ENCODE measurements at places on chromosomes 5 and 9. TPM values are rescaled to one million over a fixed set of nuclear protein-coding genes. Genes with fewer than 3 reads are reported as not detected.
A peak's percentile ranks its signal among the peaks of the same experiment; 100 is the strongest.

DNA sequence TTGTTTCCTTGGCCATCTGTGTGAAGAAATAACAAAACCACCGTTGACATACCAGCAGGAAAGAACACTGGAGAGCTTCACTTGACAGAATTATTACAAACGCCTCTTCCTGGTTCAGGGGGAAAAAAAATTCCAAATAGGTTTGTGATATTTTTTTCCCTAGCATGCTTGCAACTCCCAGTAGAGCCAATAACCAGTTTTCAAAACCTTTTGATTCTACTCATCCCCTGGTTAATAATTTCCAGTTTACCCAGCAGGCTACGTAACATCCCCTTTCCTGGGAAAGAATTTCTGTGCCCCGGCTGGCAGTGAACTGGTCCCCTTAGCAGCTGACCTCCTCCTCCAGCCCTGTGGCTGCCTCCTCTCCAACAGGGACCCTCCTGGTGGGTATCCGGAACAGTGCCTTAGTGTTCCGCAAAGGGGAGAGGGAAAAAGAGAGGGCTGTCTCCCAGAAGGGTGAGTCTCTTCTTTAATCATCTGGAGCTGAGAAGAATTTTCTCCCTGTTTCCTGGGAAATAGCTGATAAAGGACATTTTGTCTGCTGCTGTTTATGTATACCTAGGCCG, 72.8 kb upstream of the BOD1 start:
- H3K27ac ChIP-seq = no peak overlapping the region
- no peaks in the 10 kb centered on the region for H3K27me3 ChIP-seq
- no peaks in the 10 kb centered on the region for H3K4me1 ChIP-seq
- no peak for DNase-seq
- H3K36me3 ChIP-seq = peaks cover 8% of the 10 kb centered on the region

GRCh38 chr9:127463911-127464310, 12.6 kb downstream of the LRSAM1 start:
- H3K27ac ChIP-seq = no peak overlapping the region
- H3K4me3 ChIP-seq = no peak overlapping the region
- no peak for DNase-seq
- H3K36me3 ChIP-seq = peaks cover 33% of the 10 kb centered on the region
- H3K27me3 ChIP-seq = no peaks in the 10 kb centered on the region
- H3K4me1 ChIP-seq = no peaks in the 10 kb centered on the region

DNA sequence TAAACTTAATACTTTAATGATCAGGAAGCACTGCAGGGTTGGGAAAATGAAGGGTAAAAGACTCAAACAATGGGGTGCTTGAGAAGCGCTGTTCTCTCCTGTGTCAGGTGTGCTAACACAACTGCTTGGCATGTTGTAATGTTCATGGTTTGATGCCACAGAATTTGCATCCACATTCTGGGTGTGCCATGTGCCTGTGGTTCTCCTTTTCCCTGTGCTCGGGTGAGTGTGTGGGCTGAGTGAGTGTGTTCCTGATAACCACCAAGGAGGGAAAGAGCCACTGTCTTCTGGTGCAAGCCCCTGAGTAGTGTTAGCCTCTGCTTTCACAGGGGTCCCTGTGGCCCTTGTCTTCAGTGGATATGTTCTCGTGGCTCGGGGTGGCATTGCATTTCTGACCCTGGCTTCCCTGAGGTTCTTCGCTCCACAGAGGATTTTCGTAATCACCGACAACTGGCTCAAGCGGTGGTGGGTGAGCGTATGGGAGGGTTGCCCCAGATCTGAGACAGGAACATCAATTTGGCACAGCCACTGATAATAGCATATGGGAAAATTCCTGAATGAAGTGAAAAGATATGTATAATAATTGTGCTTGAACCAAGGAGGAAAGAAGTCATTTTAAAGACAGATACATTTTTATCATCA, 102.0 kb downstream of the MVB12B start:
- H3K4me3 ChIP-seq = no peak overlapping the region
- DNase-seq = no peak
- H3K27me3 ChIP-seq = no peaks in the 10 kb centered on the region
- H3K4me1 ChIP-seq = 0 out of 2 replicates have a peak, but pooled peaks cover 2% of the 10 kb centered on the region
- H3K36me3 ChIP-seq = no peaks in the 10 kb centered on the region
- no peak overlapping the region for H3K27ac ChIP-seq

- H3K27ac ChIP-seq = no peak overlapping the region
- H3K4me3 ChIP-seq = no peak overlapping the region
- H3K4me1 ChIP-seq = peaks cover 1% of the 10 kb centered on the region
- no peaks in the 10 kb centered on the region for H3K36me3 ChIP-seq
- H3K27me3 ChIP-seq = no peaks in the 10 kb centered on the region
Measured at GRCh38 chr9:136170006-136170901, 34.7 kb downstream of the LHX3 start.

DNA sequence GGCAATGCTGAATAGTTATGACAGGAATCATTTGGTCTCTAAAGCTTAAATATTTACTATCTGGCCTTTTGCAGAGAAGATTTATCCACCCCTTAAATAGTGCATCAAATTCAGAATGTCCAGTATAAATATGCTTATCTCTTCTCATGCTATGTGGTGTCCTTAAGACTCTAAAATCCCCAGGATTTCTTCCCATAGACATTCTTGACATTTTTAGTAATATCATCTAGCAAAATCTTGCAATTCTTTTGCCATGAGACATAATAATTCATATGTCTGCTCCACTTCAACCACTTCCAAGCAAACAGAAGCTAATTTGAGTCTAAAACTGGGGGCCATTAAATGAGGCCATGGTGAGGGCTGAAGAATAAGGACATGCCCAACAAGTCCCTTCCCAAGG, 1923.4 kb upstream of the CDH9 start:
- no peaks in the 10 kb centered on the region for H3K27me3 ChIP-seq
- no peak overlapping the region for H3K4me3 ChIP-seq
- H3K27ac ChIP-seq = no peak overlapping the region
- no peaks in the 10 kb centered on the region for H3K36me3 ChIP-seq

GRCh38 chr5:111762895-111763294, 5.9 kb upstream of the NREP start:
- no peak for DNase-seq
- H3K36me3 ChIP-seq = no peaks in the 10 kb centered on the region
- H3K4me3 ChIP-seq = no peak overlapping the region
- no peaks in the 10 kb centered on the region for H3K4me1 ChIP-seq

DNA sequence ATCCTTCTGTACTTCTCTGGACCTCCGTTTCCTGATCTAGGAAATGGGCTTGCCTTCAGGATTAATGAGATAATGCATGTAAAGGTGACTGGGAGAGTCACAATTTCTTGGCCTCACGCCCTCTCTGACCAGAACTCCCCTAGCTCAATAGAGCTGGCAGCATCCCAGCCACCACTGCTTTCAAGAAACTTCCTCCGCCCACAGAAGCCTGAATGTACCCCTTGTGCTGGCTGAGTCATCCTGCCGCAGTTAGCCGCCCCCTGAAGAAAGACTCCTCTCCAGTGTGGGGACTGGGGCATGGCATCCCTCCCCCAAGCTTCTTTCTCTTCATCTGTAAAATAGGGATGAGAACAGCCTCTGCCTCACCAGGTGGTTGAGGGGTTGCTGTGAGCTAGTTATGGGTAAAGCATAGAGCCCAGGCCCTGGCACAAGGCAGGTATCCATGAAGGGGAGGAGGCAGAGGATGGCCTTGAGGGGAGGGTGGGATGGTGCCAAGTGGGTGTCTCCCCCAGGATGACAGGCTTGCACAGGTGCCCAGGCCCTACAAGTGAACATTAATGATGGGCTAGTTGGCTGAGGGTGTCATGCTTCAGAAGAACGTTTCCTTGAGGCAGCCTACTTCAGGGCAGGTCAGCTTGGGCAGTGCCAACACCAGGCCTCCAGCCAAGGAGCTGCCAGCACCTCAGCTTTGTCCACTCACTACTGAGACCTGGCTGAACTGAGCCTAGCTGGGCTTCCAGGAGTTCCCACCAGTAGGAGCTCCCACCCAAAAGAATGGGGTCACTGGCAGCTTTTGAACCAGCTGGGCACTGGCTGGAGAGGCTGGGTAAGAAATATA, 3.4 kb downstream of the PDLIM4 start:
- no peaks in the 10 kb centered on the region for H3K36me3 ChIP-seq
- H3K4me1 ChIP-seq = no peaks in the 10 kb centered on the region
- no peak overlapping the region for H3K4me3 ChIP-seq
- no peak overlapping the region for H3K27ac ChIP-seq

- H3K36me3 ChIP-seq = no peaks in the 10 kb centered on the region
- peaks cover 4% of the 10 kb centered on the region for H3K4me1 ChIP-seq
- no peaks in the 10 kb centered on the region for H3K27me3 ChIP-seq
- H3K4me3 ChIP-seq = no peak overlapping the region
- H3K27ac ChIP-seq = no peak overlapping the region
Measured at GRCh38 chr5:91177085-91177484, 206.0 kb downstream of the ARRDC3 start.

GRCh38 chr5:141637123-141637766, 448 bp downstream of the RELL2 start:
- DNase-seq = no peak
- no peaks in the 10 kb centered on the region for H3K27me3 ChIP-seq
- peaks cover 4% of the 10 kb centered on the region for H3K4me1 ChIP-seq
- peaks cover 13% of the 10 kb centered on the region for H3K36me3 ChIP-seq

Gene GBGT1
- 9.3 TPM for total RNA-seq

DNA sequence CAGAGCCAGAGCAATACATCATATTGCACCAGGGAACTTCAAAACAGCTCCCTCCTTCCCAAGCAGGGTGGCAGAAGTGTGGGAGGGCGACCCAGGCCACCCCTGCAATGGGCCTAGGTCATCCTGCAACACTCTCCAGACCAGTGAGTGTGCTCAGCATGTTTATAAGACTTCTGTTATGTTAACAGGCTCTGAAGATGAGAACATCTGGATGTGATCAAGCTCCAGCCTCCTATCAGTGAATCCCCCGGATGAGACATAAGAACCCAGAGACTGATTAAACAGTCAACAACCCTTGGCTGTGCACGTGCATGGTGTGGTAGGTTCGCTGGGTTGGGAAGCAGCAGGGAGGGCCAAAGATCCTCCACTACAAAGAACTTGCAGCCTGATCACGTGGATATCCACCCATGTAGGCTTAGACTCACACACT, 63.3 kb downstream of the ABCA1 start:
- DNase-seq = no peak
- no peak overlapping the region for H3K27ac ChIP-seq
- H3K4me3 ChIP-seq = no peak overlapping the region
- H3K36me3 ChIP-seq = peaks cover 14% of the 10 kb centered on the region
- no peaks in the 10 kb centered on the region for H3K27me3 ChIP-seq

Gene ANKDD1B
- total RNA-seq = 0.44 TPM

- no peaks in the 10 kb centered on the region for H3K27me3 ChIP-seq
- H3K4me3 ChIP-seq = no peak overlapping the region
- no peak for DNase-seq
- H3K4me1 ChIP-seq = peaks cover 9% of the 10 kb centered on the region
- H3K27ac ChIP-seq = no peak overlapping the region
Measured at GRCh38 chr5:56837381-56837780, 22.0 kb downstream of the MAP3K1 start.

- peaks cover 11% of the 10 kb centered on the region for H3K36me3 ChIP-seq
- DNase-seq = peak; percentile 52
- H3K27ac ChIP-seq = no peak overlapping the region
- H3K27me3 ChIP-seq = no peaks in the 10 kb centered on the region
- peak overlapping the region; percentile 17 for H3K4me3 ChIP-seq
Measured at GRCh38 chr5:97162045-97162444, 19.6 kb upstream of the LIX1 start.

Gene FAM221B
- not detected for total RNA-seq

DNA sequence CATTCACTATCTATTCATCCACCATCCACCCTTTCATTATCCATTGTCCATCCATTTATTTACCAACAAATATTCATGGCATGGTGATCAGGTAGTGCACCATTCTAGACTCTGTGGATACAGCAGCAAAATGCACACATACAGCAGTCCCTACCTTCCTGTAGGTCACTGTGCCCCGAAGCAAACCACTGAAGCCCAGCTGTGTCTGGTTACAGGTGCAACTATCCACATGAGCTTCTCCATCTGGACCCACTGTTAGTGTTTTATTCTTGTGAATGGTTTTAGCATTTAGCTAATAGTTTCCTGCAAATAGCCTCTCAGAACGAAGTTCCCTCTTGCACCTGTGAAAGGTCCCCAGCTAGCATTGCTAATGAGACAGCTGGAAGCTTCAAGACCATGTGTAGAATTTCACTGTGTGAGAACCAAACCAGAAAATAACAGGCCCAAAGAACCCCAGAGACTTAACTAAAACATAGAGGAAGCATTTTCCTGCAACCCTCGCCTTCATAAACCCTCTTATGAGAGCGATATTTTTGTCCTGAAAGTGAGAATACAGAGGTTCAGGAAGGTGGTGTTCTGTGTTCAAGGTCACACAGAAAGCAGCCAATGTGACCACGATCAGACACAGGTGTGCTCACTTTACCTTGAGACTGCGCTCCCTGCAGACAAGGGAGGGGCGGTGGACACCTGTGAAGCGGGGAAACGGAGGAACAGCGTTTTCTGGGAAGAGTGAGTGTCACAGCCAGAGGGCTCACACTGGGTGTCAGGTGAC, 18.5 kb downstream of the PAEP start:
- H3K27me3 ChIP-seq = no peaks in the 10 kb centered on the region
- no peaks in the 10 kb centered on the region for H3K4me1 ChIP-seq
- DNase-seq = no peak
- no peak overlapping the region for H3K27ac ChIP-seq

GRCh38 chr9:70602321-70603019, 188.0 kb upstream of the KLF9 start:
- no peak overlapping the region for H3K27ac ChIP-seq
- peak; percentile 68 for DNase-seq
- H3K36me3 ChIP-seq = no peaks in the 10 kb centered on the region
- H3K27me3 ChIP-seq = no peaks in the 10 kb centered on the region
- no peak overlapping the region for H3K4me3 ChIP-seq

- no peak overlapping the region for H3K4me3 ChIP-seq
- DNase-seq = no peak
- no peak overlapping the region for H3K27ac ChIP-seq
- H3K4me1 ChIP-seq = no peaks in the 10 kb centered on the region
- H3K36me3 ChIP-seq = no peaks in the 10 kb centered on the region
Measured at GRCh38 chr5:78675956-78676730, 27.6 kb upstream of the LHFPL2 start.

Gene STXBP1
- 22.3 TPM for total RNA-seq

Gene FBP2
- total RNA-seq = not detected

GRCh38 chr9:107007402-107007801, 144.4 kb downstream of the ZNF462 start:
- H3K36me3 ChIP-seq = peaks cover 68% of the 10 kb centered on the region
- H3K27me3 ChIP-seq = no peaks in the 10 kb centered on the region
- no peak overlapping the region for H3K27ac ChIP-seq
- H3K4me1 ChIP-seq = no peaks in the 10 kb centered on the region
